ENCODE measurements at places on chromosomes 3 and 15.

DNA sequence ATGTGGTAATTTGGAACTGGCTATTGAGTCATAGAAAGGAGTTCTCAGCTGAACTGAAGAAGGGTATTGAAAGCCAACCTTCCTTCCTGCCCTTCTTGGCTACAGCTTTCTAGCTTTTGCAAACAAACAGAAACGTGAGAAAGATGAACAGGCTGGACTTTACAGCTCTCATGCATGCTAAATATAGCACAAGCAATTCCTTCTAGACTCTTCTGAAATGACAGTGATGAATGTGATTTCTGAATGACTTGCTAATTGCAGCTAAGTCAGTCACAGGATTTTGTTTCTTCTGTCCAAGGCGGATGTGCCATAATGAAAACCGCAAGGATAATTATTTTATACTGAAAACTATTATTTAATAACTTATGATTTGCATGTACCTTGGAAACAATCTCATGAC is 36.3 kb downstream of the BCHE start:
- DNase-seq = no peak

GRCh38 chr3:38829404-38829803 is 13.4 kb upstream of the SCN10A start:
- no peak for DNase-seq

DNA sequence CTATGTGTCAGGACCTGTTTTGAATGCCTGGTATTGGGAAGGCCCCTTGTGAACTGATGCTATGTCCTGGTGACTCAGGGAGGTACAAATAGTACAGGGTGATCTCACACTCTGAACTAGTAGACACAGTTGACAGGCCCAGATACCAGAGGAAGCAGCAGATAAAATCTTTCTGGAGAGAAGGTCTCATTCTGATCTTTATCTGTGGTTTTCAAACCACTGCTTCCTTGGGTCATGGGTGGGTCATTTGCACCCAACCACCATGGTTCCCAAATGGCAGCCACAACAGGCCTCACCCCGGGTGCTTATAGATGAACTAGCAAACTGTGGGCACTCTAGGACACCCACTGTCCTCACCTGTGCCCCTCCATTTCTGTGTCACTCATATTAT is 43.4 kb downstream of the PXYLP1 start:
- peak; percentile 75 for DNase-seq

DNA sequence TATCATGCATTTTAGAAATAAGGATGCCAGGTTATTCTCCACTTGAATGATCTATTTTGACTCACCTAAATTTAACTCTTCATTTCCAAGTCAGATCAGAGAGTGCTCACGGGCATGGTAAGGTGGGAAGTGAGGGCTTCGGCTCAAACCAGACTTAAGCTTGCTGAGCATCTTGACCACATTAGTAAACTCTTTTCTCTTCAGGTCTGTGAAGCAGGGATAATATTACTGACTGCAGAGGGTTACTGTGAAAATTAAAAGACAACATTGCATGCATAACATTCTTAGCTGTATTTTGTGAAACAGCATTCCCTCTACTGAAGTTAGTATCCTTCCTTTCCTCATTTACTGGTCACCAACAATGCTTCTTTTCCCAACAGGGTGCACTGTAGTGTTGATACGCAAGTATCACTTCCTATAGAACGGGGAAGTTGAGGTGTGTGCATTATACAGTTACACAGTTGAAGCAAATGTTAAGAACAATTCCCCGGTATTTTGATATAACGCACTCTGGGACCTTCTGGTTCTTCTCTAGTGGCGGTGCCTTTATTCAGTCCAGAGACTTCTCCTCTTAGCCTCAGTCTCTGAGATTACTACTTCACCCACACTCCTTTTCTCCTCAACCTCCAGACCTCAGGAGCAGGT is 74.1 kb upstream of the MNS1 start:
- DNase-seq = no peak

DNA sequence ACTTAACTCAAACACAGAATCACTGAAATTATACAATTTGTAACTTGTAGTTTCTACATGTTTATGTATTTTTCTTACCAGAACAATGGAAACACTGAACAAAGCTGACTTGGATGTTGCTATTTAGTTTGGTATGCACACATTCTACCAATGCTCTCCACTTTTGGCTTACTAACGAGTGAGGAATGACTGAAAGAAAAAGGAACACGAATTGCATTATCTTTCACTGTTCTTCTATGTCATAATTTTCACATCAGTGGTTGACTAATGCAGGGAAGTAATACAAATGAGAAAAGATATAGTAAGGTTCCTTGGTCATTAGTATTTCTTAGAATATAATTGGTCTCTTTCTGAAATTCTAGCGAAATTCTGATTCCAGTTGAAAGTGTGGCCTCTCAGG is 9.8 kb upstream of the CNTN3 start:
- DNase-seq = no peak

Measured in activated CD4-positive, alpha-beta T cell treated with anti-CD3 and anti-CD28 coated beads, Interleukin-2, amount 10 ng/mL, durations not matched to agents 24 days and 14 days (primary cell).